Neural crest cell (in vitro differentiated cells): ENCODE measurements at places on chromosomes 1 and 21.

- peak; percentile 62 for DNase-seq
- peaks cover 10% of the 10 kb centered on the region for H3K27me3 ChIP-seq
- H3K36me3 ChIP-seq: peaks cover 2% of the 10 kb centered on the region
- H3K4me1 ChIP-seq: peaks cover 25% of the 10 kb centered on the region
Measured at GRCh38 chr1:116574581-116575291, 3.9 kb upstream of the CD58 start.

GRCh38 chr21:29359718-29360117 lies 61.0 kb downstream of the BACH1 start:
- no peak overlapping the region for H3K27ac ChIP-seq
- H3K4me3 ChIP-seq: no peak overlapping the region

DNA sequence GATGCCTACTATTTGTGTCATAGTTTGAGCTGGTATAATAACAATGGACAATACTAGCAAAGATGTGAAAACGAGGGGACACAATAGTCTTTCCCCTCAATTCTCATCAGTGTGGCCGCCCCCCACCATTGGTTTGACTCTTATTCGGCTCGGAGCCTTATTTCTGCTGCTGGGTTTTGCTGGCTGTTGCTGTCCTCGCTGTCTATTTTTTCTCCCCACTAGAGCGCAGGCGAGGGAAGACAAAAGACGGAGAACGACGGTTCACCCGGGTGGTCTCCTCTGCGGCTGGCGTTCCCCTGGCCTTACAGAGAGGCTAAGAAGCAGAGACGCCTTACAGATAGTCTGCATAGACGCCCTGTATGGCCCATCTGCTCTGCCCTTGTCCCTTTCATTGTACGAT lies 19.4 kb downstream of the CLIC6 start:
- DNase-seq: no peak
- peaks cover 29% of the 10 kb centered on the region for H3K4me1 ChIP-seq
- peaks cover 9% of the 10 kb centered on the region for H3K27me3 ChIP-seq
- no peaks in the 10 kb centered on the region for H3K36me3 ChIP-seq
- no peak overlapping the region for H3K4me3 ChIP-seq

GRCh38 chr1:76240316-76240715 lies 165.8 kb downstream of the ST6GALNAC3 start:
- peaks cover 23% of the 10 kb centered on the region for H3K4me1 ChIP-seq
- H3K27me3 ChIP-seq: no peaks in the 10 kb centered on the region
- DNase-seq: no peak
- H3K27ac ChIP-seq: peak overlapping the region; percentile 59
